SK-N-DZ (cell line): ENCODE measurements at places on chromosomes 2 and 18.

DNA sequence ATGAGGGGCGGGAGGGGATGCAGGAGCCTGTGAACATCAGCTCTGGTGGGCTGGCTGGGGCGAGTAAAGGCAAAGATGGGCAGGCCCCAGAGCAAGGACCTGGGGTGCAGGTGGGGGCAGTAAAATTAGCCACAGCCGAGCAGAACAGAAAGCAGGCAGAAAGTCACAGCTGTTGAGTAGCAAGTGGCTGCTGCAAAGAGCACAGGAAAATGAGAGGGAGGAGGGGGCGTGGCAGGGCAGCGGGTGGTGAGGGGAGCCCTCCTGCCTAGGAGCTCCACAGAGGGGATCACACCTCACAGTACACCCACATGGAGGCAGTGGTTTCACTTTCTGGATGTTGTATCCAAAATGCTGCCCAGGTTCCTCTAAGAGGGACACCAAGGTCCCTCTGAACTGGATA lies 79.6 kb downstream of the LBH start:
- DNase-seq, result no peak

DNA sequence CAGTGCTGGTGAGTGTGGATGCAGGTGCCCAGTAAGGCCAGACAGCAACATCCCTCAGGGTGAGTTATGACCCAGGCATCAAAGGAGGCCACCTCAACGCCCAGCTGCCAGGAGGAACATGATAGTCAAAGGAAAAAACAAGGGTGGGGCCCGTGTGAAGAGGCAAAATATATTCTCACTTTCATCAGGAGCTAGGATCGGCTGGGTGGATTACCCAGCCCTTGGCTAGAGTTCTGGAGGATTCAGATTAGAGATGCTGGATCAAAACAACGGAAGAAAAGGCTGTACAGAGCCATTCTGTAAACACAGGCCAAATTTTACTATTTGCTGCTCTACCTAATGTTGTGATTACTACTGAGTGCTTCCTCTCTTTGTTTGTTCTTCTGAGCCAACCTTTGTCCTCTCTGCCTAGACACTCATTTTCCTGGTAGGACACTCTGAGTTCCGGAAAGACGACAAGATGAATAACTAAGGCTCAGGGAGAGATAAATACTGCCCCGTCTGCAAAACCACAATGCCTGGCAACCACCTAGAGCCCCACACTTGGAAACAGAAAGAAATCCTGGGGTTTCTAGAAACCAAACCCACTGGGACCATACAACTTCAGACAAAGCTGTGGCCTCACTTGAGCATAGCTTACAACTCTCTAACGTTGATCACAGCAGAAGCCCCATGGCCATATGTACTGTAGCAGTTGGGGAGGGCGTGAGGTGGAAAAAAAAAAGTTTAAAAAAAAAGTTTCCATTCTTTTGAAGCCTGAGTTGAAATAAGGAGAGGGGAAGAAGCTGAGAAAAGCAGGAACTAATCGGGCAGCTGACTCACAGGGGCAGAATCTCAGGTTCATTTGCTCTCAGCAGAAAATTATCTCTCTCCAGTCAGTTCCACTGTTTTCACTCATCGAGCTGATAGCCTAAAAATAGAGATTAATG lies 17.8 kb upstream of the PMAIP1 start:
- no peak for DNase-seq

DNA sequence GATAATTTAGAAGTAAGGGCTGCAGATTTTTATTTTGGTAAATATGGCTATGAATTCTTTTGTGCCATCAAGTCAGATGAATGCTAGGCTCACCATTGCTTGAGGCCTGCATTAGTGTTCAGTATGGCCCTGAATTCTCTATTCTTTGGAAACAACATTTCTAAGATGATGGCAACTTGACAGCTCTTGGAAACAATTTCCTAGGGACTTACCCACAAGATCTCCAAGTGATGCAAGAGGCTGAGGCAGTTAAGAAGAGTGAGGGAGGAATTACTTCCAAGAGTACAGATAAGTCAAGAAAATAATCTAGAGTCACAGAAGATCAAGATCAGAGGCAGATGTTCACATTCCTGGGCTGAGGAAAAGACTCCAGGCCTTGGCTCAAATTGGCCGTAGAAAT lies 129.1 kb downstream of the NRP2 start:
- no peak for DNase-seq

DNA sequence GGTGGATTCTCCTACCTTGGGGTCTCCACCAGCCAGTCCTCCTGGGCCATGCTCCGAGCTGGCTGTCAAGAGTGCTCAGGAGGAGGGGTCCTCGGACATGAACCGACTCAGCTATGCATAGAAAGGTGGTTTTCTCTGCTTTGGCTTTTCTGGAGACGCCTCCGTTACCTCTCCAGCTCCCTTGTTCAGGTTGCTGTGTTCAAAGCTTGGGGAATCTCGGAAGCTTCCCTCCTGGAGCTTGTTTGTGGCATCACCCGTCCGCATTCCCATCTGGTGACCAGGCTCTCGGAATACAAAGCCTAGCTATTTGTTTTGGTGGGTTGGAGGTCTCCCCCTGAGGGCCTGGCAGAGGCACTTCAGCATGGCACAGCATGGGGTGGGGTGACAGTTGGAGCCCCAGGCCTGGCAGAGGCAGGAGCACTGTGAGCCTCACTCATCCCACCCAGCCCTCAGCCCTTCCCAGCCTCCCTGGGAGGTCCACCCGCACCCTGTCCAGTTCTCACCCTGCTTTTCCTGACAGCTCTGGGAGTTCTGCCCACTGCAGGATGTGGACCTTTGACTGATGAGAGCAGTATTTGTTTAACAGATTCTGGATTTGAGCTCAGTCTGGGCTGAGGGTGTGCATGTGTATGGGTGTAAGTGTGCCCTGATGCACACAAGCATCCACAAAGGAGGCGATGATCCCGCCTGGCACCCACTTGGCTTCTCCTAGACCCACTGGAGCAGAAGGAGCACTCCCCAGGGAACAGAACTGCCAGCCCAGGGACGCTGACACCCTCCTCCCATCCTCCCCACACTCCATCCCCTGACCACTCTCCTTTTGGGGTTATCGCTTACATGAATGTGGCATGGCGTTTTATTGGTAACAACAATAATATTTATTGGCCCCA lies 107.3 kb upstream of the HS6ST1 start:
- no peak for DNase-seq

- no peak for DNase-seq
Measured at GRCh38 chr18:75607701-75608100, 180.2 kb upstream of the SMIM21 start.

GRCh38 chr2:227473122-227473461 lies 1.1 kb downstream of the AGFG1 start:
- peak; percentile 26 for DNase-seq

GRCh38 chr2:227891673-227892072 lies 20.2 kb downstream of the DAW1 start:
- DNase-seq, result no peak

GRCh38 chr2:200212862-200213425 lies 93.5 kb upstream of the SPATS2L start:
- no peak for DNase-seq

GRCh38 chr2:61658841-61659780 lies 121.0 kb upstream of the XPO1 start:
- DNase-seq, result peak; percentile 54

DNA sequence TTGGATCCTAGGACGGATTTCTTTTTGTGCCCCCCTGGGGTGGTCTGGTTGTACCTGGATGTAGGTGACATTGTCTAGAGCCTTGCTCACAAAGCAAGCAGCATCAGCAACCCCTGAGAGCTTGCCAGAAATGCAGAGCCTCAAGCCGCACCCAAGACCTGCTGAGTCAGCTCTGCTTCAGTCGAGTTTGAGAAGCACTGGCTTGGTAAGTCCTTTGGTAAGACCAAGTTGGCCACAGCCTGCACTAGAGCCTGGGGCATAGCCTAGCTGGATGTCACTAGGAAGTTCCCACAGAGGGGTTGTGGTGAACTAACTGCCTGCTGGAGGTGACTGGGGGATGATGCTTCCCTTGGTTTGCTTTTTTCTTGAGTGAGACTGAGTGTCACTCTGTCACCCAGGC lies 6.2 kb downstream of the ABCG5 start:
- no peak for DNase-seq

- no peak for DNase-seq
Measured at GRCh38 chr2:20419007-20419576, 27.8 kb upstream of the RHOB start.
